ENCODE measurements at places on chromosomes 16 and 17.
A peak's percentile ranks its signal among the peaks of the same experiment; 100 is the strongest.

- no peak for DNase-seq
These were observed 10.6 kb upstream of the GFOD2 start for GRCh38 chr16:67729636-67730248.

DNA sequence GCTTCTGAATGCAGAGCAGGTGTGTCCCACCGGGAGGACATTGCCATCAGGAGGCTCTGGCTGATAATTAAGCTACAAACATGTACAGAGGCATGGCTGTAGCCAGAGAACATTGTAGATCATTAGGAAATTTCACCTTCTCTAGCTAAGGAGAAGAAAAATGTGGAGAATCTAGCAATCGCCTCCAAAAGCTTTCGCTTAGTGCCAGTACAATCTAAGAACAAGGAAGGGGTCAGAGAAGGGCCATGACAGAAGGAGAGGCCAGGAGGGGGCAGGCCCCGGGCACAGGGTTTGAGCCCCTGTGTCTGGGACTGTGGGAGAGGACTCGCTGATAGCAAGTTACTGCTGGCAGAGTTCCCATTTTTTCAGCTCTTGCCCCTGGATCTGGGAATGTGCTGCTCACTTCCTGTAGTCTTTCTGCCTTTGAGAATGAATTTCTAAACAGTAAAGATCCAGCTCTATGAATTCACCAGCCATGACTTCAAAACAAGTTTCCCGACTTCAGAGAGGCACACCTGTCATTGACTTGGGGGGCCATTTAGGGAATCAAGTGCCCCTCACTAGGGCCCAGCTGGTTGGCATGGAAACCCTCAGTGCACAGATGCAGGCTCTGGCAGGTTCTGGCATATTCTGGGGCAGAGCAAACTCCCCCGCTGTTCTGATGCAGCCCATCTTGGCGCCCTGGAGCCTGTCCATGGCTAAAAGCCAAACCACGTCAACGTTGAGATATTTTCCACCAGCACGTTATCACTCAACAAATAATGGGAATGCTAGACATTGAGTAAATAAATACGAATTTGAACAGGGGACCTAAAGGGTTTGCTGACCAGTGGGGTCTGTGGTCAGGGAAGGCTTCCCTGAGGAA, 59.5 kb upstream of the CACNG4 start:
- no peak for DNase-seq

- no peak for DNase-seq
These were observed 158.6 kb downstream of the C16orf78 start for GRCh38 chr16:49531931-49532840.

- DNase-seq, result peak; percentile 95
These were observed at the start of gene SPG7 for GRCh38 chr16:89507834-89508590. Gene SPG7, plus strand, starts transcription at chr16:89508403. Its CDS starts 15 bp downstream, at chr16:89508418.

DNA sequence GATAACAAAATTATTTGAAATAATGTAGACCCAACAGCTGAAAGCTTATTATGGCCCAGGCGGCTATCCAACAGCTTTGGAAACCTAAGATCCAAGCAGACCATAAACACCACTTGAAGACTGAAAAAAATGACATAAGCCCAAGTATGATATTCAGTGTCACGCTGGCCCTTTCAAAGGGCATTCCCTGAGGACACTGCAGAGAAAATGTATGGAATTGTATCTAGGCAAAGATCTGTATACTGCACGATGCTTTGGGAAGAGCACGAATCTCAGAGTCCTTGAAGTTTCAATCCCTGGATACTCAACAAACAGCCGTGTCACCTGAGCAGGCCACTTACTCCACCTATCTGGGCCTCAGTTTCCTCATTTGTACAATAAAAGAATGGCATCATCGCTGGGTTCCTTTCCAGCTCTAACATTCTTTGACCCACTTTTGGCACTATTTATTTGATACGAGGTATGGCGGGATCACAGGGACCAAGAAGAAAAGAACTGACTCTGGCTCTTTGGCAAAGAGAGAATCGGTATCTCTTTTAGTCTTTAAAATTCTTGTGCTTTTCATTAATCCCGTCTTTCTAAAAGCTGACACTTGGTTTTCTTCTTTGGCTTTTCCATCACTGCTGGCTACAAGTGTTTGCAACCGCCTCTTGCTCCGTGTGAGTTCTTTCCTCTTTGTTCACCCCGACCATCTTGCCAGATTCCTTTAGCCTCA, 1.2 kb downstream of the STAT5B start:
- DNase-seq, result no peak

GRCh38 chr17:28743243-28744103, at the start of gene TRAF4:
Gene TRAF4, plus strand, starts transcription at chr17:28744011. Its CDS starts 102 bp downstream, at chr17:28744113.
- peak; percentile 94 for DNase-seq

GRCh38 chr17:60098578-60098977, 19.9 kb upstream of the HEATR6 start:
- DNase-seq, result no peak

GRCh38 chr17:34780438-34780837, 180.8 kb downstream of the CCT6B start:
- no peak for DNase-seq

DNA sequence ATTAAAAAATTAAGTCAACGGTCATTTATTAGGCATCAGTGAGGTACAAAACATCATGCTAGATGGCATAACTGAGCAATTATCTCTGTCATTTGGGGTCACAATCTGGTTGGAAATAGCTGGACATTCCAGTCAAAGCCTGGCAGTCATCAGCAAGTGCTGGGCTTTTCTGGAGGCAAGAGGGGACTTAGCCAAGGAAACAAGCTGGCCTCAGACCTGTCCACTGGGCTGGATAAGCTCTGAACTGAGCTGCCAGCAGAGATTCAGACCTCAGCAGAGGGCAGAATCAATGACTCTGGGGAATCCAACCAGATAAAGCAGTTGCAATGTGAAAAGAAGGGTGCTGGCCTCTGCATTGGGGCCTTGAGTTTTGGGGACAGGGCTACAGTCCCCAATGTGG, 161.9 kb upstream of the NOL11 start:
- no peak for DNase-seq

- DNase-seq, result no peak
These were observed 8.0 kb downstream of the PSMD11 start for GRCh38 chr17:32452281-32452680.

DNA sequence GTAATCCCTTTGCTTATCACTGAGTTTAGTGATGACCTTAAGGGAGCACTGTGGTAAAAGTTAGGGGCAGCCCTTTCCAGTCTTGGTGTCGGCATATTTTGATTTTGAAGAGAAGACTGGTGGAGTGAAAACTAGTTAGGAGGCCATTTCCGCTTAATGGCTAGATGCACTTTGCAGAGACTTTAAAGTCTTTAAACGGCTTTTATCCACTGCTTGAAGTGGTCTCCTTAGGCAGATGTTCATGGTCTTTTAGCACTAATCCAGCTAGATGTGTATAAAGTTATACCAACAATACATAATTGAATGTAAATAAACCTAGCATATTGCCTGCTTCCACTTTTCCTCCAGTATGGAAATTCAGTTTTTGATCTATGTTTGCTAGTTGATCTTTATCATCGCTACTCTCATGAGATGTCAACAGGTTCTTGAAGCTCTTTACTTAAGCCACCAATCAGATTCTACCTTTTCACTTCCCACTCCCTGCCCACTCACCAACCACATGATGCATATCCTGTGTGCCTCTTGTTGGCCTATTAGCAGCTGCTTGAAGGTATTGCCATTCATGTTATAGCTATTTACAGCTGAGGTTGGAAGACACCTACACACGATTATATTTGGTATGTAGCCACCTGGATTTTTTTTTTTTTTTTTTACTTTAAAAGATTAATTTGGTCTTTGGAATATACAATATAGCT, 132.0 kb downstream of the NLK start:
- no peak for DNase-seq

DNA sequence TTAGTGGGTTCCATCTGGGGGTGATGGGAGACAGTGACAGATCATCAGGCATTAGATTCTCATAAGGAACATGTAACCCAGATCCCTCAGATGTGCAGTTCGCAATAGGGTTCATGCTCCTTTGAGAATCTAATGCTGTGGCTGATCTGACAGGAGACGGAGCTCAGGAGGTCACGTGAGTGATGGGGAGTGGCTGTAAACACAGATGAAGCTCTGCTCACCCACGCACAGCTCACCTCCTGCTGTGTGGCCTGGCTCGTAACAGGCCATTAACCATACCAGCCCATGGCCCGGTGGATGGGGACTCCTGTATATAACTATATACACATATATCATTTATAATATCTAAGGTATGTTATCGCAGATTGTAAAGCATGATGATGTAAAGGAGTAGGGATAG, 214.2 kb downstream of the MAF start:
- no peak for DNase-seq

GRCh38 chr16:72620853-72621252, 427.1 kb downstream of the ZFHX3 start:
- no peak for DNase-seq

DNA sequence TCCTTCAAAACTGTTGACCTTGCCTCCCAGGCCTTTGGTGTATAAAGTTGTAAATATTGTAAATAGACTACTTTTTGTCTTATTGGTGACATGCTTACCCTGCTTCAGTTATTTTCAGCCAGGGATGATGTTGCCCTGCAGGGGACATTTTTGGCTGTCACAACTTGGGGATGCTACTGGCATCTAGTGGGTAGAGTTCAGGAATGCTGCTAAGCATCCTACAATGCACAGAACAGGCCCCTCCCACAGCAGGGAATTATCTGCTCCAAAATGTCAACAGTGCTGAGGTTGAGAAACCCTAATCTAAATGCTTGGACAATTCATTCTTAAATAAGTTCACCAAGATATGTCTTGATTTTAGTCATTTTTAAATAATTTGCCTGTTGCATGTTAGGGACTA, 459.8 kb downstream of the PMP22 start:
- peak; percentile 66 for DNase-seq

DNA sequence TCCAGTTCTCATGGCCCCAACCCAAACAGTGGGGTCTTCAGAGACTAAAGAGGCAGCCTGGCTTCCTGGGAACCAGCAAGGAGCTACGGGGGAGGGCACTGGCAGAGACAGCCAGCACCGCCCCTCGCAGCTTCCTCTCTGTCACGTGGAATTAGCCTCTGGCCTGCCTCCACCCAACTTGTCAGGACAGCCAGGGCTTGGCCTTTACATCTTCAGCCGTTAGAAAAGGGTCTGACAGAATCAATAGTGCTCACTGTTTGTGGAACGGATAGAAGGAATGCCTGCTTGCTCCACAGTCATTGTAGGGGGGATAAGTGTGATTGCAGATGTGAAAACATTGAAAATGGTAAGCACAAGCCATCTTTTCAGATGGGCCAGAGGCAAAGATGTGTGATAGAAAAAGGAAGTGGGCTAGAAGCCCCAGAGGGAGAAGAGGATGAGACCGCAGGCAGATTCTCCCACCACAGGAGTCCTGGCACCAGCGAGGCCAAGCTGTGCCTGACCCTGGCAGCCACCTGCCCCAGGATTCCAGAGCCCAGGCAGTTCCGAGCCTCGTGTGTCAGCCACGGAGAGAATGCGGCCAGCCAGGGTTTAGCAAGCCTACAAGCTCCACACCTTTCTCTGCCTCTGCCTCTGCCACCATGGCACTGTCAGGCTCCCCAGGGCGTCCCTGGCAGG, 18.6 kb downstream of the GRIN2C start:
- no peak for DNase-seq

DNA sequence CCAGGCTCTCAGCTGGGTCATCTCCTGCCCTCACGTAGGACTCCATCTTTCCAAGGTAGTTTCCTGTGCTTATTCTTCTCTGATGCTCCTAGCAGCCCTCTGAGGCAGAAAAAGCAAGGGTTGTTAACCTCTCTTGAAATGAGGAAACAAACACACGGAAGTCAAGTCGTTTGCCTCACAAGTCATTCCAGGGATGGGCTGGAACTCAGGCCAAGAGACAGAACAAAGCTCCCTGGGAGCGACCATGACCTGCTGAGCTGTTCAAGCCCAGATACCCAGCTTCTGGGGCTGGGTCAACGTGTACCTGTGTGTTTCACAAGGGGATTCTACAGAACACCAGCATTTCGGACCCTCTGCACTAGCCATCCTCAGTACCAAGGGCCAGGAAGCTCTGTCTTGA, 28.1 kb downstream of the SRL start:
- no peak for DNase-seq

GRCh38 chr17:34420254-34420766, 57.3 kb upstream of the CCL1 start:
- peak; percentile 86 for DNase-seq
